ENCODE measurements at places on chromosomes 5 and 9.

GRCh38 chr5:102750151-102750834, 4.8 kb upstream of the PAM start:
- no peak for DNase-seq

DNA sequence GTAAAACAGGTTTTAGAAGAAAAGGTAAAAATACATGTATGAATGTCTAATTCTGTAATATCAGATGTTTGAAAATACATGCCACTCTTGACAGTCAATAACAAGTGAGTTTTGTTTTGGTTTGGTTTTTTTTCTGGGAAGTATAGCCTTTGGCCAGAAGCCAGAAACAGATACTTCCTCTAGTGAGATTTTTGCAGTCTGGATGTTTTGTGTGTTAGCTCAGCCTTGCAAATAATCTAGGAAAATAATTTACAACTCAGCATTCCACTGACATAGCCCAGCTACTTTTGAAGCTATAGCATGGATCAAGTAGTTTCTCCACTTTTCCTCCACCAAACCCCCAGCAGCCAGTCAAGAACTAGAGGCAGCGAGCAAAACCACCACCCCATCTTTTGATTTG, 56.7 kb downstream of the SLC1A1 start:
- DNase-seq = no peak

- no peak for DNase-seq
Observed at GRCh38 chr5:108579236-108579635, 168.5 kb upstream of the FER start.

GRCh38 chr5:124234022-124234769, 512.2 kb downstream of the ZNF608 start:
- DNase-seq = no peak

- no peak for DNase-seq
Observed at GRCh38 chr9:13726746-13727145, 447.3 kb upstream of the MPDZ start.

GRCh38 chr9:114246558-114246957, 76.3 kb upstream of the ORM1 start:
- no peak for DNase-seq

- DNase-seq = peak; percentile 17
Observed at GRCh38 chr9:76603448-76603895, 144.5 kb downstream of the GCNT1 start.

GRCh38 chr5:170483701-170484458, 19.9 kb upstream of the KCNIP1 start:
- no peak for DNase-seq

DNA sequence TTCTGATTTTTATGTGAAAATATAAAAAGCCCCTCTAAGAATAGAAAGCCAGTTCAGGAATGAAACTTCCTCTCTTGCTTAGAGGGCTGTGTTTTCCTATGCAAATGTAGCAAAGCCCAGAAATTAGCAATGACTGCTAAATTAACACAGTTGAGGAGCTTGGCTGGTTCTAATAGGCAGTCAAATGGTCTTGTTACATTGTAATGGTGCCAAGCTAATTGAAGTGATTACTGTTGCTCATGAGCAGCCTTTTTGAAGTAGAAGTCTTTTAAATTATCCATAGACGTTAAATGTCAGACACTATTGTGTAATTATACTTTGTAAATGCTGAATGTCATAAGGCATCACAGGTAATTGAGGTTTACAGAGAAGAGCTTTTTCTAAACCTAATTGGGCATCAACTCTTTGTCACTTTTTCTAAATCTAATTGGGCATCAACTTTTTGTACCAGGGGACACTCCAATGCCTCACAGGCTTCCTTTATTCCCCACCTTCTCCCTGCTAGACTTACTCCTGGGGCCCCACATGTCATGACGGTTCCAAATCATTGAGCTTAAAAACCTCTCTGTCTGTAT, 229.1 kb downstream of the PSAT1 start:
- no peak for DNase-seq

GRCh38 chr5:159601216-159601615, 270.9 kb upstream of the IL12B start:
- no peak for DNase-seq

DNA sequence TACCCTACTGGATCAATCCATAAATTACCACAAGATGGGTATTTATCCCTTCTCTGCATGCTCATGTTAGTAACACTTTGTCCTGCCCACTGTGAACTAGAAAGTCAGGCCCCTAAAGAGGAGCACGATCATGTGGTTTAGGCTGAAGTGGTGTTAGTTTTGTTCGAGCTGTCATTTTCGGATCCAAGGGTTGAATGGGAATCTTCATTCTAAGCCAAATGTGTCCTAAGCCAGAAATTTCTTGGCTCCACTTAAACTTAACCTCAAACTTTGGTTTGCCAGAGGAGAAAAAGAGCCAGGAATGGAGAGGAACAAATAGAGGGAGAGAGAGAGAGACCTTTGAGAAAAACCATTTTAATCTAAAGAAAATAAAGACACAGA, 837.7 kb upstream of the ZNF608 start:
- DNase-seq = no peak

DNA sequence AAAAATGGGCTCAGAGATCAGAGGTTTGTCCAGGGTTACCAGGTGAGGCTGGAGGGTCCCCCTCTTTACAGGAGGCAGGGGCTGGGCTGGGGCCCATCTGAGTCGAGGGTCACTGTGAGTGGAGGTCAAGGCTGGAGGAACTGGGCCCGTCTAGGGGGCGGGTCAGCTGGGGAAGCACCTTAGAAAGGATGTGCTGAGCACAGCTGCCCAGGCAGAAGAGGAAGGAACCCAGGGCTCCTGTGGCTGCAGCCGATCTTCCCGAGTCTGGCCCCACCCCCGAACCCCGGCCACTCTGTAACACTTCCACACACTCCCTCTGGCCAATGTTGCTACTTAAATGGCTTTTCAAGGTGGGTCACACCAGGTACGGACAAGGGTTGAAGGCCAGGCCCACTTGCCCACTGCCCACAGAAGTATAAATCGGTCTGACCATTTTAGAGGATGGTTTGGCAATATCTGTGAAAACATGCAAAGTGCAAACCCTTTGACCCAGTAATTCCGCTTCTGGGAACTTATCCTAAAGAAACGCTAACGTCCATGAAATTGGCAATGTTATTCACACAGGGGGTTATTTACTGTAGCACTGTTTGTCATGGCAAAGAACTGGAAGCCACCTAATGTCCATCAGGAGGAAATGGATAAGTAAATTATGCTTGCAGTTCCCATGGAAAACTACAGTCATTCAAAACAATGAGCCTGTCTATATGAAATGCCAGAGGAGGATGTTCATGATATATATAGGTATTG, 30.5 kb upstream of the EEIG1 start:
- DNase-seq = no peak

DNA sequence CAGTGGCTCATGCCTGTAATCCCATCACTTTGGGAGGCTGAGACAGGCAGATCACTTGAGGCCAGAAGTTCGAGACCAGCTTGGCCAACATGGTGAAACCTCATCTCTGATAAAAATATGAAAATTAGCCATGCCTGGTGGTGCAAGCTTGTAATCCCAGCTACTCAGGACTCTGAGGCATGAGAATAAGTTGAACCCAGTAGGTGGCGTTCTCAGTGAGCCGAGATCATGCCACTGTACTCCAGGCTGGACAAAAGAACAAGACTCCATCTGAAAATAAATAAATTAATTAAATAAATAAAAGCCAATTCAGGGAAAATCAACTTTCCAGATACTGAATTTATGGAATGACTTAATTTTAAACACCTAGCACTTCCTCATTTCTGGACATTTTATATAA, 1722.1 kb downstream of the MAT2B start:
- DNase-seq = no peak

- DNase-seq = no peak
Observed at GRCh38 chr9:122791872-122792669, 3.3 kb downstream of the OR5C1 start.

DNA sequence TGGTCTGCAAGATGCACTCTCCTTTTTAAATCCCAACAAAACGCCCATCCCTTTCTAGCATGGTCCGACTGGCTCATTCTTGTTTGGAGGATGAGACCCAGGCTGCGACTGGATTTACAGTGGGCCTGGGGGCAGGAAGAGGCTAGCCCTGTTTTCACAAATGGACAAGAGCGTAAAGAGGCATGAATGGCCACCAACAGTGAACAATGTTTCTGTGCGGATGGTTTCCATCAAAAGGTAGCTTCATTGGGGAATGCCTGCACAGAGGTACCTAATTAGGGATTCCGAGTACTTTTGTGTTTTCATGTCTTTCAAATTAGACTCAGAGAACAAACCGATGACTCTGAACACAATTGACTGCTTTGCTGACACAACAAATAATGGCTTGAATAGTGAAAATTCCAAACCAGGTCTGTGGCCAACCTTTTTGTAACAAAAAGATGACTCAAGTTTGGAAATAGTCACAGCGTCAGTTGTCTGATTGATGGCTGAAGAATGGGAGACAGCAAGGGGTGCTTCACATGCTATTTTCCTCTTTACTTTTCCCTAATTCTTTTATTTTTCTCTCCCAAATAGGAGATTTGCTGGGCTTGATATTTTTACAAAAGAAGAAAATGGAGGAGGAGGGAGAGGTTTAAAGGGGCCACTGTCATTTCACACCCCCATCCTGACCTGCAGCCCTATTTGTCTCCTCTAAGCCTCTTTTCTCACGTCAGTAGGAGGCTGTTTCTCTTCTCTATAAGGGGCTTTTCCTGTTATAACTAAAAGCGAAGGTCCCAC, 208.1 kb upstream of the S1PR3 start:
- no peak for DNase-seq

DNA sequence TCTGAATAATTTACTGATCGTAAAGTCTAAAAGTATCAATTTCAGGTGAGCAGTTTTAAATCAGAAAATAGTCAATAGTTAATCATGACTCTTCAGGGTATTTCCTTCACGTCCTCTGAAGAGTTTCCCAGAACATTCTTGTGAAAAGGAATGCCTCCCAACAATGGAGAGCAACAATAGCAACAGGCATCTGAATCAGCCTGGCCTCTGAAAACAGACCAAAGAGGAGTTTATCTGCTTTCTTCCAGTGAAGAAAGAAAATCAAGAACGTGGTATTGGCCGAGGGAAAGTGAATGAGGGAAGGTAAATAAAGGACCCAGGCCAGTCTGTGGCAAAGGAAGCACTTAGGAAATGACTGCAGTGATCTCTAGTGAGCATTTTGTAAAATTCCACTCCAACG, 26.1 kb upstream of the RASGEF1C start:
- no peak for DNase-seq

GRCh38 chr5:159217236-159217635, 7.9 kb upstream of the RNF145 start:
- DNase-seq = no peak

- no peak for DNase-seq
Observed at GRCh38 chr5:147621016-147621415, 111.1 kb upstream of the DPYSL3 start.

- no peak for DNase-seq
Observed at GRCh38 chr9:73074176-73074708, 77.4 kb upstream of the ANXA1 start.

DNA sequence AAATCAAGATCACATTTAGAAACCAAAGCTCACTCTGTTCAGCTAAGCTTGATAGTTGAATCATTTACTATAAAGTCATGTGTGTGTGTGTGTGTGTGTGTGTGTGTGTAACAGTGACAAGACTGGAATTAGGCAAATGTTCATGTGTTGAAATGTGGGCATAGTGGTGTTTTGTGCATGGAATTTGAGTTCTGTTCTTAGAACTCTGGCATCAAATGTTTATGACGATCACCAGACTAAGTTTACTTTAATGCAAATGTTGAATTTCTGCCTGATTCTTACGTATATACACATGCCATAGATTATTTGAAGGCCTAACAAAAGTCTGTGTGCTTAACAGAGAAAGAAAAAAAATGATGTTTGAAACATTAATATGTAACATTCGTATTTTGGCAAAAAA, 72.8 kb upstream of the COL5A1 start:
- no peak for DNase-seq

DNA sequence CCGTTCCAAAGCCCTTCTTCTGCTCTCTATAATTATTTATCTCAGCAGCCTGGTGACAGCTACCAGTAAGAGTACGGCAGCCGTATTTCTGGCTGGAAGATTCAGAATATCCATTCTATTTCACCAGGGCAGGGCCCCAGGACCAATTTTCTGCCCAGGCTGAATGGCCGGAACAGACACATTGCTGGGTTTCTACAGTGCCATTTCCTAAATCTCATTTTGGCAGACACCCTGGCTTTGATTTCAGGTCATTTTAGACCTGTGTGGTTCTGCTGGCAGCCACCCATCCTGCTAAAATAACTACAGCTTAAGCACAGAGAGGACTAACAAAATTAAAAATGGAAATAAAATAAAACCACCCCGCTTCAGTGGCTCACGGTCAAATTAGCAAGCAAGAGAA, 95.0 kb downstream of the CRB2 start:
- DNase-seq = no peak

DNA sequence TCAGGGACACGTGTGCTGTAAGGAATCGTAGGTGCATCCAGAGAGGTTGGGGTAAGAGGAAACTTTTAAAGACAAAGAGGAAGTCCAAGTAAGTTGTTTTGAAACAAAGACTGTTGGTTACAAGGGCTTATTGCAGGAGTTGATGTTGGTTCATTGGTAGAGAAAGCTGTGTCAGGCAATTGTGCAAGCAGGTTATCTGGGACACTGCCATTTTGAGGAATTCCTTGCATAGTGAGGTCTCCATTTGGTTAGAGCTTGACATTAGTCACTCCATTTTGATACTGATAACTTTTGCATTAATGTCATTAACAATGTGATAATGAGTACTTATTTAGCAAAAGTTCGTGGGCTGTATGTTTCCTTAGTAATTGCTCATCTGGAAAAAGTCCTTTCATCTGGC, 24.9 kb downstream of the CNOT6 start:
- no peak for DNase-seq

DNA sequence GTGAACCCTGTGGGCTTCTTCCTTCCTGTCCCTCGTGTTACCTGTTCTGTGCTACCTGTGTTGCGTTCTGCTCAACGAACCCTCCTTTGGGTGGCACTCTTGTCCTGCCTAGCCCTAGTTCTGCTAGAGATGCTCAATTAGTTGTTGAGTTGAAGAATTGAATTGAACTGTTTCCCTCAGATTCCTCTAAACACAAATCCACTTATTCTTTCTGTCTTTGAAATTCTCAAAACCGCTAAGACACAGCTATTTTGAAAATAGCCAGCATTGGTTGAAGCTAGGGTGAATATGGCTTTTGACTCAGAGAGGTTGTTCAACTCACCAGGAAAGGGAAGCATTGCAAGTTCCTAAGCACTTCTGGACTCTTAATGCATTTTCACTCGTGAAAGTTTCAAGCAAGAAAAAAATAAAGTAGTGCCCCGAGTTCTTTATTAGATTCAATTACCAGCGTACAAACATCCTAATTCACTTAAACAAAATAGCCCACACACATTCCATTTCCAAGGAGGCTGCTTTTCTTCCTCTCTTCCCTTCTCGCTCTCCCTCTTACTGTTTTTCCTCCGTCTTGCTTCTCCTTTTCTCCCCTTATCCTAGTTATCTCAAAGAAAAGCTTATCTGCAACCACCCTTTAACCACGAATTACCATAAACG, 642 bp upstream of the ITGA1 start:
- peak; percentile 44 for DNase-seq

GRCh38 chr5:62421414-62421813, 8.9 kb downstream of the IPO11 start:
- DNase-seq = no peak

DNA sequence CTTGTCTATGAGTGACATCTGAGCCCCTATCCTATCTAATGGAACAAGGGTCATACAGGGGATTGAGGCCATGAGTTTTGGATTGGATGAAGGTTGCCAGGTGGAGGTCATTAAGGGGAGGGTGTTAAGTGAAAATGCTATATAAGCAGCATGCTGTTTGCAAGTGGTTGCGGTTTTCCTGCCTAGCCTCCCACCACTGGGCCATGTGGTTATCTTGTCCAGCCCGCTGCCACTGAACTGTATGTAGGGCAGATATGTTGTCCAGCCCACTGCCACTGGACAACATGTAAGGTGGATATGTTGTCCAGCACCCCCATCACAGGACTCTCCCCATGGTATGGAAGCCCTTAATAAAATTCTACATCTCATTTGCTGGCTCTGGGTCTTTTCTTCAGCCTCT, 200.0 kb downstream of the FGF10 start:
- DNase-seq = no peak
